ENCODE measurements at places on chromosomes 11 and 22.

GRCh38 chr22:49292909-49293308, 534.8 kb downstream of the BRD1 start:
- DNase-seq = no peak

- DNase-seq = peak; percentile 76
Observed at GRCh38 chr22:44975427-44976262, 34.2 kb downstream of the PHF21B start.

GRCh38 chr22:30444632-30445437, 19.3 kb downstream of the MTFP1 start:
- DNase-seq = peak; percentile 52

- peak; percentile 74 for DNase-seq
Observed at GRCh38 chr11:15627560-15627959, 512.8 kb downstream of the INSC start.

- DNase-seq = peak; percentile 83
Observed at GRCh38 chr22:18032455-18033101, 8.2 kb upstream of the MICAL3 start.

- no peak for DNase-seq
Observed at GRCh38 chr22:27912101-27912500, 7.0 kb downstream of the PITPNB start.

DNA sequence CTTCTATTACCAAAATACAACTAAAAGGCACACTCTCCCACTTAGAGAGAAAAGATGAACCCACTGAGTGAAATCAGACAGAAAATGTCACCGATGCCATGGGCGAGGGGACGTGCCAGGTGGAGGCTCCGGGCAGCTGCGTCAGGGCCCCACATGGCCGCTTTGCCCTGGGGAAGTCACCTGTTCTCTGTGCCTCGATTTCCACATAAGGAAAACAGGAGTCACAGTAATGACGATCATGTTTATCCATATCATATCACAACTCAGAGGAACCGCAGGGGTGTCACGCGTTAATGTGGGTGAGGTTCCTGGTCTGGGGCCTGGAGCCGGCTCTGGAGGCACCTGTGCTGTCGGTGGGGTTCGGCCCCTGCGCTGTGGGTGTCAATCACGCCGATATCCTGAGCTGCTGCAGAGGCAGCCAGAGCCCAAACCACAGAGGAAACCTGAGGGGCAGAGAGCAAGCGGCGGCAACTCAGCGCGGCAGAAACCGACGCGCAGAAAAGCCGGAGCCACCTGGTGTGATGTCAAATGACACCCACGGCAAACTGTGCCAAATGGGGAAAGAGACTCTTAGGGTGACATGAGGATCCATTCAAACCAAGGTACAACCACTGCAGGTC, 243.7 kb downstream of the BRD1 start:
- DNase-seq = no peak

- no peak for DNase-seq
Observed at GRCh38 chr11:71197096-71197495, 55.3 kb downstream of the SHANK2 start.

DNA sequence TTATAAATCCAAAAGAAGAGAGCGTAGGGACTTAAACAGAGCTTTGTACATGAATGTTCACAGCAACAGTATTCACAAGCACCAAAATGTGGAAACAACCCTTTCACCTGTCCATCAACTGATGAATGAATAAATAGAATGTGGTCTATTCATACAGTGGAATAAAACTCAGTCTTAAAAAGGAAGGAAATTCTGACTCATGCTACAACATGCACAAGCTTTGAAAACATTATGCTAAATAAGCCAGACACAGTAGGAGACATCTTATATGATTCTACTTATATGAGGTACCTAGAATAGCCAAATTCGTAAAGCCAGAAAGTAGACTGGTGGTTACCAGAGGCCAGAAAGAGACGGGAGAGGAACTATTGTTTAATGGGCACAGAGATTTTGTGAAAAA, 74.3 kb downstream of the SHANK2 start:
- DNase-seq = no peak

GRCh38 chr22:49958931-49959781, 1.4 kb upstream of the PIM3 start:
- DNase-seq = no peak

- no peak for DNase-seq
Observed at GRCh38 chr11:81987829-81988472, 745.7 kb downstream of the FAM181B start.

GRCh38 chr11:64850979-64851567, 6.6 kb upstream of the CDC42BPG start:
- no peak for DNase-seq

DNA sequence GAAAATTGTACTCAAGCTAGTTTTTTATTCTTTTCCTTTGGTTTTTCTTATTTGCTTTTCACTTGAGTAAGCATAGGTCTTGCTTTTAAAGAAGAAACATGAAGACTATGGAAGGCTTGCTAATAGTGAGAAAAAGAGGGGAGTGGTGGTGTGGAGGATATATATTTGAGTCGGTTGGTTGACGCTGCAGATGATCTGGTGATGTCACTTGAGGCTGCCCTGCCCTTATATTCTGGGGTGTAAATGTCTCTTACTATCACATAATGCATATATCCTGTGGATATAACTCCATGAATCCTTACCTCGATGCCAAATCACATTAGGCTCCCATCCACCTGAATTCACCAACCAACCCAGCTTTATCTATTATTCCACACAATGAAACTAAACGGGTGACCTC, 2.9 kb downstream of the GRIA4 start:
- no peak for DNase-seq

DNA sequence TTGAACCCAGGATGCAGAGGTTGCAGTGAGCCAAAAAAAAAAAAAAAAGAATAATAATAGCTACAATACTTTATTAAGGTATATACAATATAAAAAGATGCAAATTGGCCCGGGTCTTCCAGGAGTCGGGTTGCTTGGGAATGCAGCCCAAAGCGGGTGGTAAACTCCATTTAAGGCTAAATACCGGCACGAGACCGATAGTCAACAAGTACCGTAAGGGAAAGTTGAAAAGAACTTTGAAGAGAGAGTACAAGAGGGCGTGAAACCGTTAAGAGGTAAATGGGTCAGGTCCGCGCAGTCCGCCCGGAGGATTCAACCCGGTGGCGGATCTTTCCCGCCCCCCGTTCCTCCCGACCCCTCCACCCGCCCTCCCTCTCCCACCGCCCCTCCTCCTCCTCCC, 143.3 kb downstream of the DLG2 start:
- DNase-seq = peak; percentile 27

- no peak for DNase-seq
Observed at GRCh38 chr22:44260216-44261035, 52.3 kb downstream of the SHISAL1 start.

- DNase-seq = no peak
Observed at GRCh38 chr11:112539741-112540140, 279.1 kb upstream of the PLET1 start.

GRCh38 chr22:37752189-37753087, 55.3 kb upstream of the GCAT start:
- peak; percentile 85 for DNase-seq

DNA sequence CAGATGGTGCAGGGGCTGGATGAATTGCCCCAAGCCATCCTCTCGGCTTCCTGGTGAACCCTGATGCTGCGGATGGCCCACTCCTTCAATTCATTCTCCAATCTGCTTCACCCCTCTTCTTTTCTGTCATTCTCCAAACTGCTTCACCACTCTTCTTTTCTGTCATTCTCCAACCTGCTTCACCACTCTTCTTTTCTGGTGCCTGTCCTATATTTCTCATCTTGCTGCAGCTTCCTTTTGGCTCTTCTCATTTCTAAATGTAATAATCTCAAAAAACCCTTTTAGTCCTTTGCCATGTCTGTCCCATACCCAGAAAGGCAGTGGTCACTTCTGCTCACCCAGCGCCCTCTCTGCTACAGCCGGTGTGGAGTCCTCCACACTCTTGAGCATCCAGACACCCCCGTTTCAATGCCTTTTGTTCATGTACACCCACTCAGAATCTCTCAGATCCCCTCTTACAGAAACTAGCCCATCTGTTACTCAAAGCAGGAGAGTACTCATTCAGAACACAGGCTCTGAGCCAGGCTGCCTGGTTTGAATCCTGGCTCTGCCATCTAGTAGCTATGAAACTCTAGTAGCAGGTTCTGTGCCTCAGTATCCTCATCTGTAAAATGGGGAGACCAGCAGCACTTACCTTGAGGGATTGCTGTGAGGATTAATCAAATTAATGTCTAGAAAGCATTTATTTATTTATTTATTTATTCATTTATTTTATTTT, 14.9 kb downstream of the SERPIND1 start:
- no peak for DNase-seq

- no peak for DNase-seq
Observed at GRCh38 chr11:44496391-44496790, 69.1 kb upstream of the CD82 start.

DNA sequence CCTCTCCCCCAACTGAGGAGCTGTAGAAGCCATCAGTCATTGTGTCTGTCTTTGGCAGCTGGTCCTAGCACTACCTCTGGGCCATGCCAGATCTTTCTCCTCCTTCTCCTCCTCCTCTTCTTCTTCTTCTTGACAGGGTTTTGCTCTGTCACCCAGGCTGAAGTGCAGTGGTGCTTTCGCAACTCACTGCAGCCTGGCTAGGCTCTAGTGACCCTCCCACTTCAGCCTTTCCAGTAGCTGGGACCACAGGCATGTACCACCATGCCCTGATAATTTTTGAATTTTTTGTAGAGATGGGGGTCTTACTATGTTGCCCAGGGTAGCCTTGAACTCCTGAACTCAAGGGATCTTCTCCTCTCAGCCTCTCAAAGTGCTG, 50.1 kb upstream of the SHANK2 start:
- no peak for DNase-seq

GRCh38 chr11:64644647-64645275, 53.7 kb downstream of the SLC22A12 start:
- DNase-seq = no peak

- DNase-seq = no peak
Observed at GRCh38 chr11:26801601-26802000, 79.7 kb upstream of the SLC5A12 start.

DNA sequence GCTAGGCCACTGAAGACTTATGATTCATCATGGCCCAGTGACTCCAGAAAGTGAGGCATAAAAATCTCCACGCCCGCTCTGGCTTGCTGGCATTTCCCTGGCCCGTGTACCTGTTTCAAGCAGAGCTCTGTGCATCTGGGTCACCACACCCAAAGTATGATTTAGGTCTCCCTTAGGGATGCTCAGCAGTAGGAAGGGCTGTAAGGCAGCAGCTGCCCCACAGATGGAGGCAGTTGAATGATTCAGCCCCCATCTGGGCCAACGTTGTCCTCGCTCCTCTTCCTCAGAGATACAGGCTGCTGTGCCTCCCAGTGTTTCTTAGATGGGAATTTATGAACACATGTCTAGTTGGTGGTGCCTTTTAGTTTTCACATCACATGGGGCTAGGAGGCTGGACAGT, 21.6 kb downstream of the GPR83 start:
- DNase-seq = no peak

DNA sequence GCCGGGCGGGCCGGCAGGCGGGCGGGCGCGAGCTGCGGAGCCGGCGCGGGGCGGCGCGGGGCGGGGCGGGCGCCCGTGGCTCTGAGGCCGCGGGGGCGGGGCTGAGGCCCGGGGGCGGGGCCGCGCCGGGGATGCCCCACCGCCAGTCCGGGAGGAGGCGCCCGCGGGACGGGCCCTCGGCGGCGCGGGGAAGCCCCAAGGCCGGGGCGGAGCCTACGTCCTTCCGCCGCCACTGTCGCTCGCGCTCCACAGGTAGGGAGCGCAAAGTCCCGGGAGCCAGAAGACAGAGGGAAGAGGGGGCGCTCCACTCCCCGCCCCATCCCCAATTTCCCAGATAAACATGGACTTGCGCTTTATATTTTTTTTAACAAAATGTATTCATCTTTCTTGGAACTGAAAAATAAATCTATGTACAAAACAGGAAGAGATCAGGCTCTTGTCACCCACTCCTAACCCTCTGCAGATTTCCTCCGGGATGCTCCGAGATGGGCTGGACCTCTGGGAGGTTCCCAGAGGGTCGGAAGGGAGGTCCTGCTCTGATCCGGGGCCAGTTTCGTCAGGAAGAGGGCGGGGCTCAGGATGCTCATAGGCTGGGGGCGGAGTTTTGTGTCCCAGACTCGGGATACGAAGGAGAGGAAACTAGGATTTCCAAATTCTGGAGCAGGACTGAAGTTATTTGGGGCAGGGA, at the start of gene MAP4K2:
Gene MAP4K2 (minus strand): TSS at position 57 of the 688 bp plus-strand sequence. CDS start 65 bp downstream, outside the sequence.
- peak; percentile 68 for DNase-seq

GRCh38 chr11:111417011-111417765, 38.1 kb upstream of the POU2AF1 start:
- peak; percentile 73 for DNase-seq

- DNase-seq = no peak
Observed at GRCh38 chr11:67317888-67318555, 14.7 kb downstream of the SSH3 start.

GRCh38 chr22:43263645-43264514, 76.9 kb upstream of the TTLL12 start:
- peak; percentile 88 for DNase-seq

- no peak for DNase-seq
Observed at GRCh38 chr22:29102300-29102699, 29.5 kb downstream of the KREMEN1 start.

DNA sequence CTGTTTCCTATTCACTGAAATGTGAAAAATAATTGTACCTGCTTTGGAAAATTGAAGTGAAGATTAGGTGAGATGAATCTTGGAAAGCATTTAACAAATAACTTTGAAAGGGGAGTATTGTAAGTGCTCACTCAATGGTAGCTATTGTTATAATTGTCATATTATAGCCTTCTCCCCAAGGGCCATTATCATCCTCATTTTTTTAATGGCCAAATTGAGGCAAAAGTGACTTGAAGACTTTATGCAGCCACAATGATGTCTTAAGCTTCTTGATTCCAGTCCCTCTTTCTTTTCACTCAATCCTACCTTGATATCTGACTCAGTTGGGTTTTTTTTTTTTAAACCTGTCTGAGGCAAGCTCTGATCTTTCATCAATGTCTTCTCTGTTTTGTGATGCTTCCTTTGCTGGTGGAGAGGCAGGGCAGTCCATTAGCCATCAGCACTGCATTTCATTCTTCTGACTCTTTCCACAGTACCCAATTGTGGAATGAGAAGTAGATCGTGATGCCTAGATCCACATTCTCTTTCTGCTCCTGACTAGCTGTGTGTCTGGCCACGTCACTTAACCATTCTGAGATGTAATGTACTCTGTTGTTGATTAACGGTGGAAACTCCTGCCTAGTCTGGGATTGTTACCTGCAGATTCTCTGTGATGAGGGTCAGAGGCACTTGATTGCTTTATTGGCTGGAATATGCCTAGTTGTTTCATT, 101.4 kb downstream of the DBX1 start:
- peak; percentile 31 for DNase-seq

DNA sequence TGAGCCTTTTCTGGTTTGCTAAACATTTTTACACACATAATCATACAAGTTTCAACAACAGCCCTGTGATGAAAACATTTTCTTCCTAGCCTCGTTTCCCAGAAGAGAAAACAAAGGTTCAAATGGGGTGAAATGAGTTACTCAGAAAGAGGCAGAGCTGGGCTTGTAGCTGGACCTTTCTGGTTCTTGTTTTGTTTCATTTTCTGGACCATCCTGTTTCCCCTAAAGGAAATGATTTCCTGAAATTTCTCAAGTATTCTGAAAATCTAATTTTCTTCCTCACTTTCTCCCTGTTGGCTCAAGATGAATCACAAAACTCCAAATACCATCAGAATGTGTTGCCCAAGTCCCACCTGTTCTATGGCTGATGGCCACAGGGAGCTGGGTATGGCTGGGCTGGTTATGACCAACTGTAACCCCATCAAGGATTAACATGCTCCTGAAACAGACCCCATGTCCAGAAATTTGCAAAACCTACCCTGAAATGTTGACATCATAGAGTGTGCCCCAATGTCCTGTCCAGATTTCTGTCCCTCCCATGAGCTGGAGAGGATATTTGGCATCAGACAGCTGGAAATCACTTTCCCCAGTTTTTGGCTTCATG, 6.7 kb upstream of the APOL4 start:
- DNase-seq = no peak

- no peak for DNase-seq
Observed at GRCh38 chr11:10927538-10927937, 69.7 kb upstream of the ZBED5 start.

Data from IMR-90 (cell line).